ENCODE measurements at places on chromosomes 1 and 21. TPM values are rescaled to one million over a fixed set of nuclear protein-coding genes. Genes with fewer than 3 reads are reported as not detected.

C8B gene
- not detected for total RNA-seq

FCGR2B gene
- not detected for total RNA-seq

OPTC gene
- not detected for total RNA-seq

KRTAP11-1 gene
- not detected for total RNA-seq

IKBKE gene
- total RNA-seq, result 19.3 TPM

KCNT2 gene
- under 0.01 TPM for total RNA-seq
